Diencephalon (tissue), 1 donor: ENCODE measurements at places on chromosomes 4 and X. TPM values are rescaled to one million over a fixed set of nuclear protein-coding genes. Genes with fewer than 3 reads are reported as not detected.

The FHL1 gene
- 167 TPM for total RNA-seq

The PSAPL1 gene
- not detected for total RNA-seq

The MAGEC2 gene
- total RNA-seq = not detected

The F8A3 gene
- total RNA-seq = 1.4 TPM

The CENPI gene
- 10.1 TPM for total RNA-seq

The KLHL13 gene
- total RNA-seq = 209 TPM

The MID1IP1 gene
- total RNA-seq = 32.8 TPM

The FBXL5 gene
- 185 TPM for total RNA-seq

The GPR34 gene
- 17.1 TPM for total RNA-seq

The SLC34A2 gene
- 0.23 TPM for total RNA-seq

The PDCL2 gene
- total RNA-seq = not detected

The CCSER1 gene
- 155 TPM for total RNA-seq

The ZNF711 gene
- 87.4 TPM for total RNA-seq
